ENCODE measurements at places on chromosomes 11 and 22.
A peak's percentile ranks its signal among the peaks of the same experiment; 100 is the strongest.

DNA sequence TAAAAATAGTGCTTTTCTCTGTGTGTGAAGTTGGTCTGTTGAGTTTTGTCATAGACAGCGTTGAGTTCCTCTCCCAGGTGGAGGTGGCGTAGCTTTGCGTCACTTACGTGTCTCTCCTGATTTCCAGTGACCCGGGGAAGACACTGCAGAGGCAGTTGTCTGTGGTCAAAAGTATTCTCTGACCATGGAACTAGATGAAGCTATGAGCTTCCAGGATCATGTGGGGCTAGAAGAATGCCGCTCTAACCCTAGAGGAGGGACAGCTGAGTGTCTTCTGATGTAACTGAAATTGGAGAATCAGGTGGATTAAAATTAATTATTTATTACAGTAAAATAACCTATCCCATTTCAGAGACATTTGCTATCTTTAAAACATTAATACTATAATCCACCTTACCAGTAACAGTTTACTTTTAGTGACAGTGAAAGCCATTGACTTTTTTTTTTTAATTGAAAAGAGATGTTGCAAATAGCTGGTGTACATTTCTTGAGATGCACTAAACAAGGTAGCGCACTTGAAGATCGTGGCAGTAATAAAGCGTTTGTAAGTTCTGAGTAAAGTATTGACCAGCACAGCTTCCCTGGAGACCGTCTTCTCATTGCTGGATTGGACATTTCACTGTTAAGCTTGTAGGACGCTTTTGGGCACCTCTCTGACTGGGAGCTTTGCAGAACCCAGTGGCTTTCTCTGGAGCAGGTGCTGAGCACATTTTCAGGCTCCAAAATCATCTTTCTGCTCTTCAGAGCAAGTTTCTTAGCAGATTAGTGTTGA lies 9.7 kb downstream of the CAT start:
- DNase-seq = no peak

DNA sequence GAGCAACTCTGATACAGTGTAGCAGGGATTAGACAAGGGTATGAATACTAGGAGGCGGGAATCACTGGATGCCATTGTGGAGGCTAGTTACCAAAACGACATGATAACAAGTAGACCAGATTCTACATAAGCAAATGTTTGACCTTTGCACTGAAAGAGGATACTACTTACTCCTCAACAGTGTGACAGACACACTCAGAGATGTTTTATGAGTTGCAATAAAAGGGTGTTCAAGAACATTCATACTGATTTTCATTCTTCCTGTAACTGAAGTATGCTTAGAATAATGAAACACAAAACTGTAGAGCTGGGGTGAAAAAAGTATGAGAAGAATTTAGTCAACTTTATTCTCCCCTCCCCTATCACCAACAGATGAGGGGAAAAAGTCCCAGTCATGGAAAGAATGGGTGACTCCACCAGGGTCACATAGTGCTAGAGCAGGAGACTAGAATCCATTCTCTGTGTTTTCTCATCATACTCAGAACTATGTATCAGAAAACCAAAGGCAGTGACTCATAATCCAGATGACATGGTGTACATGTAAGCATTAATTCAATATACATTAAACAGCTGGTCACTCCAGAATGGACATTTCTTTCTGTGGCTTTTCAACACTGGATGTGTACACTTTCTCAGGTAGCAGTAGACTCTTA lies 32.8 kb downstream of the ARHGAP20 start:
- no peak for DNase-seq

GRCh38 chr11:35911616-35912165 lies 32.2 kb upstream of the LDLRAD3 start:
- DNase-seq = no peak

DNA sequence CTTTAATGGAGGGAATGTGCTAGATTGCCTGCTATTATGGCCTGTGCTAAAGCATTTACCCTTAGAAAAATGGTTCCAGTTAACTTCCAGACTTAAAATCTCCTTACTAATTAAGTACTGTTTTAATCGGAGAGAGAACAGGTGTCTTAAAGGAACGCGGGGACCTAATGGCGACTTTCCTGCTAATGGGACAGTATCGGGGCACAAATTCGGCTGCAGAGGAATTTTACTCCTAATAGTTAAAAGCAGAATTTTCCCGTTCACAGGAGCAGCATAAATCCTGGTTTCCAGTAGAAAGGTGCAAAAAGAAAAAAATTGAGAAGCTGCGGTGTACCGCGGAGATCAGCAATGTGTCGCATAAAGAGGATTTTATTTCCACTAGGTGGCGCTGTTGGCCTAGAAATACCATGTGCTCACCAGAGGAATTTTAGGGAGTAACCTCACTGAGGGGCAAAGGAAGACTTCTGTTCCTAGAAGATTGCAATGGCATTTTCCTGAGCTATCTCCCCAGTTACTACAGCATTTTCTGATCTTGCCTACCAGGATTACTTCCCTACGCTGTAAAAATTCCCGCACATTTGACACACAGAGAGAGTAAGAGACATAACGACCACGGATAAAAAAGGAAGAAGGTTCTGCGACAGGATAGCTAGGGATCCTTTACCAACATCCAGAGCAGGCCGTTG lies 44.5 kb downstream of the ZNF280B start:
- peak; percentile 45 for DNase-seq

GRCh38 chr11:131969261-131969660 lies 598.8 kb downstream of the NTM start:
- DNase-seq = no peak

- no peak for DNase-seq
These were observed 10.2 kb downstream of the SCUBE2 start for GRCh38 chr11:9081153-9081552.

- peak; percentile 60 for DNase-seq
These were observed 37.5 kb downstream of the ZC3H12C start for GRCh38 chr11:110130642-110131238.

DNA sequence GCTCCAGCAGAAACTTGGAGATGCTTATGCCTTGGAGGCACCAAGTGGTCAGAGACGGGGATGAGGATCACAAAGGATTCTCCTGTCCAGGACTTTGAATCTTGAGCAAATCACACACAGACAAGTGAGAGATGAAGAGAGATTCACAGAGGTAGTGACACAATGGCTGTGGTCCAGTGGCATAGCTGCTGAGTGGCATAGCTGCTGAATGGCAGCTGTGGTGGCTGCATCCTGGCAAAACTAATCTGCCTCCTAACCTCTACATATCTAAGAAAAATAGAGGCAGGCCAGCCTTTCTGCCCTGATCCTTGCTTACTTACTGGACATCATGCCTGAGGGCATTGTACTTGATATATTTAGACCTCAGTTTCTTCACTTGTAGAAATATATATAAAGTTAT lies 102.6 kb downstream of the CD44 start:
- no peak for DNase-seq

DNA sequence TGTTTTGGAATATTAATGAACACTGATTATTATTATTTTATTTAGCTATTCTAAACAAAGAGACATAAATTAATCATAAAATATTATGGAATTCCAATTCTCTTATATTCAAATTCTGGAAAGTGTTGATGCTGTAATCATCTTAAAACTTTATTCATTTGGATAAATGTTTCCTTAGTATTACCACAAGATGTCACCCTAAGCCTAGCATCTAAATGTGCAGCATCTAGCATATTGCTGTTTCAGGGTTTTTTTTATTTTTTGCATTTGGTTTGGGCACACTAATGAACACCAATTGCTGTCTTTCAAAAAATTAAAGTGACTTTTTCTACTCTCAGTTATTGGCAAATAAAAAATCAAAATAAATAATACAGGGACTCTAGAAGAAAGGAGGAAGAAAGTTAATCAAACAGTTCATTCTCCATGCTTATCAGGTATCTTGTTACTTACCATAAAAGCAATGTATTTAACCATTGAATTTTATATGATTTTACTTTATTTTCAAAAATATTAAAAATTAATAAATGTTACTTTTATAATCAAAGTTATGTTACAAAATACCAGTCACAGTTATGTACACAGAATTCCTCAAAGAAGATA lies 31.8 kb downstream of the DLG2 start:
- DNase-seq = peak; percentile 31

DNA sequence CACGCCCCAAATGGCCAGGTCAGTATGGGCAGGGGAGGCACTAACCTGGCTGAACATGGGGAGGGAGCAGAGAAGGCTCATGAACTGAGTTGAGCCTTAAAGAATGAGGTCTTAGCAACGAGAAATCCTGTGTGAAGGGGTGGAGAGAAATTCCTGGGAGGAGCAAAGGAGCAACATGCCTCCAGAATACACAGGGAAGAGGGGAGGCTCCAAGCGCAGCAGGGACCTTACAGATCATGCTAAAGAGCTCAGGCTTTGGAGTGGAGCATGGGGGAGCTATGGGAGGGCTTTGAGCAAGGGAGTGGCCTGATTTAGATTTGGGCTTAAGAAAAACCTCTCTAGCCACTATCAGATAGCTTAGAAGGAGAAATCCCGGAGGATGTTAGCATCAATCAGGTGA lies 88.1 kb downstream of the MN1 start:
- no peak for DNase-seq

DNA sequence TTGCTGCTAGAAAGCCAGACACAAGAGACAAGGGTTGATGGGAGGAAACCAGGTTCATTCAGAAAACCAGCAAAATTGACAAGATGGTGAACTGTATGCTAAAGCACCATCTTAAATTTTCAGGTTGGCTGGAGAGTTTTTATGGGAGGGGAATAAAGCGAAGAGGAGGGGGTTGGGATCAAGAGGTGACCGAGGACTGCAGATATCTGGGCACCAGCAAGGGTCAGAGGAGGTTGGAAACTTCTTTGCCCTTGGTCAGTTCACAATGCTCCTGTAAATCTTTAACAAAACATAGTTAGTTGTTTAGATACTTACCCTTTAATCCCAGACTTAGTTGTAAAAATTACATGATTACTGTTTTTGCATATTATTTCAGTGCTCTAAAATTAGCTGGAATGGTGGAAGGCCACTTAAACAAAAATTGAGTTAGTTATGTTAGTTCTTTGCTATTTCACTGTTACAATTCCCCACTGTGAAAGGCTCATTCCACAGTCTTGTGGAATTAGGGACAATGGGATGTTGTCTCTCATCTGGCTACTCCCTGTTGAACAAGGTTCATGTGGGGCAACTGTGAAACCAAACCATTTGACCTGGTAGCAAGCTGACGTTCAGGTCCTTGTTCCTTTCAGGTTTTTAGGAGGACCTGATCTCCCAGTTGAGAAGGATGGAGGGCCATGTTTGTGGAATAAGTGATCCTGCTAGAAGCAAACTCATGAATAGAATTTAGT lies 30.6 kb upstream of the QSER1 start:
- DNase-seq = no peak

DNA sequence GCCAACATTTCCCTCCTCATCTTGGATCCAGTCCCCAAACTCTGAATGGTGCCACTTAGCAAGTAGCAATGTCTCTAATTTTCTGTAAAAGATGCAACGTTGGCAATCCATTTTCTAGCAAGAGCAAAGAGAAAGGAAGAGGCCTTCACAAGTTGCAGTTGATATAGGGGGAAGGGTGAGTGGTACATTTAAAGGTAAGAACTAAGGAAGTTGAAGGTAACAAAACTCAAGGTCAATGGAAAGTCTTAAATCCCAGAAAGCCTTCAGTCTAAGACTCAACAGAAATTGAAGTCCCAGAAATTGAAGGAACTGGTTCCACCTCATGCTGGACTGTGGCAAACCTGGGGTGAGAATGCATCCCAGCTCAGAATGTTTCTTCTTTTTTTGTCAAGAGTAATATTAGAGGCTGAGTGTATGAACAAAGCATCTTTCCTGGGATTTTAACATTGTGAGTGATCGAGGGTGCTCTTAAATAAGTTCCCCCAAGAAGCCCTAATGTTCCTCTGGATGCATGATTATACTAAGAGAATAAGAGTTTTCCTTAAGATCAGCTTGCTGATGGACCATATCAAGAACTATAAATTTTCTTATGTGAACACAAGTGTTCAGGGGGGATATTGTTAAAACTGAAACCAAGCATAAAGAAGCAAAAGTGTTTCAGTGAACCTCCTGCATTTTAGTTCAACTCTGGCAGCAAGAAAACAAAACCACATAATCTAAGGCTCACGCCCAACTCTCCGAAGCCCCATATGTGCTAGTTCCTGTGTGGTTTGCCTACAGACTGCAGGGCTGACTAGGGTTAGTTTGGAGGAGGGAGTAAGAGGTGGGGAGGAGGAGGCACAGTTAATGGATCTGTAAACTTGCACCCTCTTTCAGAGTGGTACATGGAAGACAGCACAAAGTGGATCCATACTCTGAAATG lies at the start of gene GRAP2:
Gene GRAP2 (plus strand): TSS at position 779 of the 922 bp plus-strand sequence. CDS start 46,023 bp downstream, outside the sequence.
- DNase-seq = no peak

DNA sequence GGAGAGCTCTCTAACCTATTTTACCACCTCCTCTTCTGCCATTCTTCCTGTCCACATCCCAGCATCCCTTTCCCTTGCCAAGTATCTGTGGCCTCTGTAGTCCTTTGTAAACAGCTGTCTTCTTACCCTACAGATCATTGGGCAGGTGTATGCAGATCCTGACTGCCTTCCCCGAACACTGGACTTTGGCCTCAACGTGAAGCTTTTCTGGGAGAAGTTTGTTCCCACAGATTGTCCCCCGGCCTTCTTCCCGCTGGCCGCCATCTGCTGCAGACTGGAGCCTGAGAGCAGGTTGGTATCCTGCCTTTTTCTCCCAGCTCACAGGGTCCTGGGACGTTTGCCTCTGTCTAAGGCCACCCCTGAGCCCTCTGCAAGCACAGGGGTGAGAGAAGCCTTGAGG lies 17.3 kb downstream of the PIK3IP1 start:
- no peak for DNase-seq
